ENCODE measurements at places on chromosomes 1 and 21.
A peak's percentile ranks its signal among the peaks of the same experiment; 100 is the strongest.

- peak; percentile 63 for DNase-seq
These were observed 94.6 kb downstream of the STUM start for GRCh38 chr1:226643177-226643576.

DNA sequence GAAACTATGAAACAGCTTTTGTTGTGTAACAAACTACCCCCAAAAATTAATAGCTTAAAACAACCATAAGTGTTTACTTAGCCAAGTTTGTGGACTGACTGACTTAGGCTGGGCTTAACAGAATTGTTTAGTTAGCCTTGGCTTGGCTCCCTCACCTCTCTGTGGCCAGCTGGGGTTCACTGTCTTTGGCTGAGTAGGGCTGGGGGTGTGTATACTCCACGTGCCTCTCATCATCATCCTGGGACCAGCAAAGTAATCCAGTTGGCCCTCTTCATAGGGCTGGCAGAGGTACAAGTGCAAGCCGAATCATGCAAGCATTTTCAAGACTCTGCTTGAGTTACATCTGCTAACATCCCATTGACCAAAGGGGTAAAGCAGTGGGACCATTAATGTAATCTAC is 252.3 kb downstream of the BRINP2 start:
- DNase-seq: no peak

DNA sequence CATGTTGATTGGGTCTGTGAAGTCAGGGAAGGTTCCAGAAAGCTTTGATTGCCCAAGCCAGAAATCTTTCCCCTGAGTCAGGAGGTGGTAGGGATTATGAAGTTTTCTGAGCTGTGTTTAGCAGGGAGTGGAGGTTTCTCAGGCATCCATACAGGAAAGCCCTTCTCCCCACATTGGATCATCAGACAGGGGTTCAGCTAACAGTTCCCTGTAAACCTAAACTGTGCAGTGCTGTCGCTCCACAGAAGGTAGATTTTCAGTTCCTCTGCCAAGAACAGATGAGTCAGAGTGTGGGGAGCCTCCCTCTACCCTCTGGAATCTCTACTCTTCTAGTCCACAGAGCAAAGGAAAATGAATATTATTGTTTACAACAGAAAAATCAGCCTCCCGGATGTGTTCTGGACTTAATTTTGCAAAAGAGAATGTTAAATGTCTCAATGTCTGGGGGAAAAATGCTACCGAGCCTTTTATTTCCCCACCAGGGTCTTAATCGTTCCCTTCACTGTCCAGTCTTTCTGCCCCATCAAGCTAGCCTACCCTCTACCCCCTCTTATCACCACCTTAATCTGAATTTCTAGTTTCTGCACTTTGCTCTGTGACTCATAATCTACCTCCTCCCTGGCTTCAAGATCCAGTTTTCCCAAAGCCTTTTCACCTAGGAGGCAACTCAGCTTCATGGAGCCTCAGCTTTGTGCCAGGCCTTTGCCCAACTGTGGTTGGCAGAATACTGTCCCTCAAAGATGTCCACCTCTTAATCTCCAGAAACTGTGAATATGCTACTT is 355.6 kb downstream of the PRDM2 start:
- no peak for DNase-seq

DNA sequence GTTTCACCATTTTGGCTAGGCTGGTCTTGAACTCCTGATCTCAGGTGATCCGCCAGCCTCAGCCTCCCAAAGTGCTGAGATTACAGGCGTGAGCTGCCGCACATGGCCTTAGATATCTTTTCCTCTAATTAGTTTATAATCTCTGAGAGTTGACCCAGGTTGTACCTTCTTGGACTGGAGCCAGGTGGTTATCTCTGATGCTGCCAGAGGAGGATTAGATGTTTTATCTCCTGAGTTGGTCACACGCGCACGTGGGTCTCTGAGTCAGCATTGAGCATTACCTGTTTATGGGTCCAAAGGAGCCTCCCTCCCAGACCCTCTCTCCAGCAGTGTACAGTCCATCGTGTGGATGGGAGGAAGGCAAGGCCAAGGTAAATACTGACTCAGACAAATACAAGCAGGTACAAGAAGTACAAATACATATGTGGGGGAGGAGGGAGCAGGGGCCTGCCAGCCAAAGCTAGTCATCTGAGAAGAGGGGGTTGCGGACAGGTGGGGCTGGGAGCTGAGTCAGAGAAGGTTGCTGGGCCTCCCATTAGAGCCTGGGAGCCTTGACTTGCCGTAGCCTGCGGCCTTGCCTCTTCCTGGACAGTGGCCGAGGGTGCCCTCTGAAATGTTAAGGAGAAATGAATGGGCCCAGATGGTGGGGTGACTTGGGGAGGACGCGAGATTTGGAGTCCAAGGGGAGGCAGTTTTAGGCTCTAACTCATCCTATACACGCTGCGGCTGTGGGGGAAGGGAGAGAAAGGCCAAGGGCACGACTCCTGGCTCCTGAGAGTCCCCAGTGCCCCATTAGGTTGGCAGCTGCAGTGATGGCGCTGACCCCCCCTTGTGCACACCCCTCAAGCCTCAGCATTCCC is 13.1 kb downstream of the IL6R start:
- DNase-seq: no peak

- DNase-seq: no peak
These were observed 211.9 kb downstream of the AKT3 start for GRCh38 chr1:243638186-243638585.

DNA sequence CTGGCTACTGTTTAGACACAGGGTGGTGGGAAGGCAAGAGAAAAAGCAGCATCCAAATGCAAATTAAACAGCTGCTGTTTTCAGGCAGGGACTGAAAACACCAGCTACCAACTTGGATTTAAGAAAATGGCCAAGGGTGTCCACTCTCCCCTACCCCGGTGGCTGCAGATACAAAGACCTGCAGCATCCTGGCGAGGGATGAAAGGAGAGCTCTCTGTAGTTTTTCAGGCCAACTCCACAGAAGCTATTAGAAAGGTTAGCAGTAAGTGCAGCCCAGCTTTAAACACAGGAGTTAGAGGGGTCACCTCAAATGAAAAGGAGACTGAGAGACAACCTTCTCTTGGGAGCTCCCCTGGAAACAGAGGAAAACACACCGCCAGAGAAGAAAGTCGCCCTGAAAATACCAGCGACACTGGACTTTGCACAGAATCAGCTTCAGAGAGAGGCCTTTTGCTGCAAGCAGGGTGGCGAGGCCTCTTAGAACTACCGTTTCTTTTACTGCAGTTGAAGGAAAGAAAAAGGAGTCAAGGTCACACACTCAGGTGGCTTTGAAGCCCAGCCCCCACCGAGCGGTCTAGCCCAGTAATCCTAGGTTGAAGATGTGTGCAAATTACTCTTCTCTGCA is 74.4 kb upstream of the TIAM1 start:
- no peak for DNase-seq

DNA sequence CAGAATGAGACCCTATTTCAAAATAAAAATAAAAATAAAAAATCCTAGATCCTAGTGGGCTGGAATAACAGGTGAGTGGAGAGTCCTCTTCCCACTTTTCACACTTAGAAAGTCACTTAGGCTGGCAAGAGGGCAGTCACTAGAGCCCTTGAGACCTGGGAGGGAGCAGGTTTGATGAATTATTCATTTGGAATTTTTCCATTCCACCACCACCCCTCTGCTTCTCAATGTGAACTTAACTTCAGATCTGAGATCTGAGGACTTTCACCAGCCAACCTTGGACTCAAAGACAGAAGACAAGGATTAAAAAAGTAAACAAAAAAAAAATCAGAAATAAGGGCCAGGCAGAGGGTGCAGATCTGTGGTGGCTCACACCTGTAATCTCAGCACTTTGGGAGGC is 16.5 kb downstream of the AKR7A3 start:
- no peak for DNase-seq

GRCh38 chr1:202599669-202600431 is 110.4 kb downstream of the SYT2 start:
- peak; percentile 8 for DNase-seq

DNA sequence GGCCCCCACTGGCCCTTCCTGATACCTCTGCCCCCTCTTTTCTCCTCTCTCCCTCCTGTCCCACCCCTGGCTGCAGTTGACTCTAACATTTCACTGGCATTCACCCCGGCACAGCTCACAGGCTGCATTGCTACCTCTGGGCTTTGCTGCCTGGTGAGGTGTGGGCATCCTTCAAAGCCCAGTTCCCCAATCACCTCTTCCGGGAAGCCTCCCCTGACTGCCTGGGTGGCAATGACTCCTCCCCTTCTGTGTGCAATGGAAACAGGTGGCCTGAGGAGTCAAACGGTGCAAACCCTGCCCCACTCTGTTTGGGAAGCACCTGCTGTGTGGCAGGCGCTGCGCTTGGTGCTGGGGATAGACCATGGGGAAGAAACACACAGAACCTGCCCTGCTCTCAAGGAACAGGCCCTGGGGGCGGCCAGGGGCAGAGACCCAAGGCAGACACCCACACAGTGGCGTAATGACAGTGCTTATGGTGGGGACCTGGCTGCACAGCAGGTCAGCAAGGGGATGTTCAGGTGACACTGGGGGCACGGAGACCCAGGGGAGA is 39.3 kb upstream of the POFUT2 start:
- DNase-seq: no peak

DNA sequence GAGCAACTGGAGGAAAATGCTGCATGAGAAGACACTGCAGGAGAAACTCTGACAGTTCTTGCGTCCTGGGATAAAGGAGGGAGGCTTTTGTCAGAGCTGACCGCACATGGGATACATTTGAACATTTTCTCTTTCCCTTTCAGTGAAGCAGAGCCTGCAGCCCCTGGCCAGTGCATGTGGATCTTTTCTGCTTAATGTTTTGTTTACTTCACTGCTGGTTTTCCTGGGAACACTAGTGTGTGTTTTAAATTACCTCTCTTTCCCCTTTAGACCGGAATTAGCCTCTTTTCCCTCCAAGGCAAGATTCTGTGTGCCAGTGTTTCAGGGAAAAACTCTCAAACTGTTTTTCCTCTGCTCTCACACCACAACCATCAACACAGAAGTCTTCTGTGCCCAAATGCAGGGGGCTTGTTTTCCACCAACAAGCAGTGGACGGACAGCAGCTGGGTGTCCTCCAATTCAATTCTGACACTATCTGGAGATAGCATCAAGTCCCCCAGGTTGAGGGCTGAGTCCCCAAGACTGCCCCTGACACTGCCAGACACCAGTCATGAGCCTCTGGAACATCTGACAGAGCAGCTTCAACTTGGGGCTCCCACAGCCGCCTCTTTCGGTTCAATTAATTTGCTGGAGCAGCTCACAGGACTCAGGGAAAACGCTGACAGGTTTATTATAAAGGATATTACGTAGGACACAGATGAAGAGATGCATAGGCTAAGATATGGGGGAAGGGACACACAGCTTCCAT is 136.2 kb downstream of the RHOU start:
- DNase-seq: no peak

- DNase-seq: no peak
These were observed 89.6 kb downstream of the PKN2 start for GRCh38 chr1:88773540-88774150.

DNA sequence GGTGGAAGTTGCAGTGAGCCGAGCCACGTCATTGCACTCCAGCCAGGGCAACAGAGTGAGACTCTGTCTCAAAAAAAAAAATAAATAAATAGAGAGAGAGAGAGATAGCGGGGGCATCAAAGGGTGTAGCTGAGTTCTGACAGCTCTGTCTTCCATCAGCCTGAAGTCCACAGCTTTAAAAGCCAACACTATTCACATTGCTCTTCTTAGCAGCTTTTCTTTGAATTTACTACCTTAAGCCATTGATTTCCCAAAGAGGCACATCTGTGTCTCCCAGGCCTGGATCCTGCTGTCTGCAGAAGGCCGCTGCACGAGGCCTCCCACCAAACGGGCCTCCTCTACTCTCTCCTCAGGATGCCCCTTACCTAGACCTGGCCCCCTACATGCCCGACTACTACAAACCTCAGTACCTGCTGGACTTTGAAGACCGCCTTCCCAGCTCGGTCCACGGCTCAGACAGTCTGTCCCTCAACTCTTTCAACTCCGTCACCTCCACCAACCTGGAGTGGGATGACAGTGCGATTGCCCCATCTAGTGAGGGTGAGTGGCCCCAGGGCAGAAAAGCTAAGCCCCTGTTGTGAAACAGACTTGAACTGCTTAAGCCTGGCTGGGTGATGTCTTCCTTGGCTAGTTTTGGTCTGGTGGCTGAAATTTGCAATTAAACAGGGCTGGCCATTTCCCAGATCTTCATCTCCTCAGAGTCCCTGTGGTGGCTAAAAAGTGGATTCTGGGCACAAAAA is 16.5 kb upstream of the SLC25A34 start:
- DNase-seq: no peak

GRCh38 chr1:22131062-22131461 is 11.8 kb downstream of the WNT4 start:
- no peak for DNase-seq

DNA sequence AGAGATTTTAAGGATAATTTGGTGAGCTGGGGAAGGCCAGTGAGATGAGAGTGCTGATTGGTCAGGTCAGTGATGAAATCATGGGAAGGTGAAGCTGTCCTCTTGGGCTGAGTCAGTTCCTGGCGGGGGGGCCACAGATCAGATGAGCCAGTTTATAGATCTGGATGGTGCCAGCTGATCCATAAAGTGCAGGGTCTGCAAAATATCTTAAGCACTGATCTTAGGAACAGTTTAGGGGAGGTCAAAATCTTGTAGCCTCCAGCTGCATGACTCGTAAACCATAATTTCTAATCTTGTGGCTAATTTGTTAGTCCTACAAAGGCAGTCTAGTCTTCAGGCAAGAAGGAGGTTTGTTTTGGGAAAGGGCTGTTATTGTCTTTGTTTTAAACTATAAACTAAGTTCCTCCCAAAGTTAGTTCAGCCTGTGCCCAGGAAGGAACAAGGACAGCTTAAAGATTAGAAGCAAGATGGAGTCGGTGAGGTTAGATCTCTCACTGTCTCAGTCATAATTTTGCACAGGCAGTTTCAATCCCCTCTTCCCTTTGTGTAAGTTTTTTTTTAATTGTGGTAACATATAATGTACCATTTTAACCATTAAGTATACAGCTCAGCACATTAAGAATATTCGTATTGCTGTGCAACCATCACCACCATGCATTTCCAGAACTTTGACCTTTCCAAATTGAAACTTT is 39.4 kb downstream of the PTAFR start:
- no peak for DNase-seq

- no peak for DNase-seq
These were observed 331.9 kb downstream of the TGFB2 start for GRCh38 chr1:218677026-218677425.

DNA sequence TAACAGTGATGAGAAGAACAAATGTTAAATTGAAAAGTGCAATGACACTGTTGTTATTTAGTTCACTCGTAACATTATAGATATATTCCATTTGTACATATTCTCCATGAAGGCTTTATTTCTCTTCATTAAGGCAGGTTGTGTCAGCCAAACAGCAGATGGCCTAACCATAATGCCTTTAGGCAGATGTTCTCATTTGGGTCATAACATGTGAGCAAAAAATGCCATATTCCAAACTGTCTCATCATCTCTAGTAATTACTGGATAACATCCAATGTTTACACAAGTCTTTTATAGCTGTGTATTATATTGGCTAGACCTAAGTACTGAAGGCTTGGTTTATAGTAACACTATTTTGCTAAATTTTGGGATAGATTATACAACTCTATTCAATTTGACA is 87.2 kb upstream of the CHODL start:
- DNase-seq: no peak

DNA sequence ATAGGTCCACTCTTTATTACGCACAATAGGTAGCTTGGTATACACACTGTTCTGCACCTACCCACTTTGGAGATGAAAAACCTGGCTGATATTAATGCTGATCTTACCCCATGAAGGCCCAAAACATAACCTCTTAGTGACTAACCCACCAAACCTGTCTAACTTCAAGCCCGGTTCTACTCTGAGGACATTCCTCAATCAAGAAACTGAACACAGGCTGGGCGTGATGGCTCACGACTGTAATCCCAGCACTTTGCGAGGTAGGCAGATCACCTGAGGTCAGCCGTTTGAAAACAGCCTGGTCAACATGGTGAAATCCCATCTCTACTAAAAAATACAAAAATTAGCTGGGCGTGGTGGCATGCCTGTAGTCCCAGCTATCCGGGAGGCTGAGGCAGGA is 50.5 kb downstream of the EYA3 start:
- no peak for DNase-seq
